GM06990 (cell line): ENCODE measurements at places on chromosomes 13 and 19.
A peak's percentile ranks its signal among the peaks of the same experiment; 100 is the strongest.

DNA sequence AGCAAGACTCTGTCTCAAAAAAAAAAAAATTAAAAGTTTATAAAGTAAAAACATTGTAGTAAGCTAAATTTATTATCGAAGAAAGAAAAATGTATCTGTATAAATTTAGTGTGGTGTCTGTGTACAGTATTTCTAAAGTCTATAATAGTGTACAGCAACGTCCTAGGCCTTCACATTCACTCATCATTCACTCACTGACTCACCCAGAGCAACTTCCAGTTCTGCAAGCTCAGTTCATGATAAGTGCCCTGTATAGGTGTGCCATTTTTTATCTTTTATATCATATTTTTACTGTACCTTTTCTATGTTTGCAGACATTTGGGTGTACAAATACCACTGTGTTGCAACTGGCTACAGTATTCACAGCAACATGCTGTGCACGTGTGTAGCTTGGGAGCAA, 118.1 kb downstream of the TNFRSF19 start:
- DNase-seq = no peak

DNA sequence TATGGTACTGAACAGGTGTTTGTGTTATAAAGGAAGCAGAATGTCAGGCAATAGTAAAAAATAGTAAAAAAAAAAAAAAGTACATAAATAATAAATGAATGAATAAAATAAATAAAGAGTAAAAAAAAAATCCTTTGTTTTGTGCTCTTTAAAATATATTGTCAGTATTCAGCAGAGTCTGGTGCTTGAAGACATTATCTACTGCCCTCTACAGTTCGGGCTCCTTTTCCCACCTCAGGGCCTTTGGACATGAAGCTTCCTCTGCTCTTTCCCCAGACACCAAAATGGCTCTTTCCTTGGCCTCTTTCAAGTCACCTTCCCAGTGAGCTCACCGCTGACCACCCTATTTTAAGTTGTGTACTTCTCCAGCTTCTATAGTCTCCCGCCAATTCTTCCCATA, 137.5 kb downstream of the TNFRSF19 start:
- DNase-seq = no peak

DNA sequence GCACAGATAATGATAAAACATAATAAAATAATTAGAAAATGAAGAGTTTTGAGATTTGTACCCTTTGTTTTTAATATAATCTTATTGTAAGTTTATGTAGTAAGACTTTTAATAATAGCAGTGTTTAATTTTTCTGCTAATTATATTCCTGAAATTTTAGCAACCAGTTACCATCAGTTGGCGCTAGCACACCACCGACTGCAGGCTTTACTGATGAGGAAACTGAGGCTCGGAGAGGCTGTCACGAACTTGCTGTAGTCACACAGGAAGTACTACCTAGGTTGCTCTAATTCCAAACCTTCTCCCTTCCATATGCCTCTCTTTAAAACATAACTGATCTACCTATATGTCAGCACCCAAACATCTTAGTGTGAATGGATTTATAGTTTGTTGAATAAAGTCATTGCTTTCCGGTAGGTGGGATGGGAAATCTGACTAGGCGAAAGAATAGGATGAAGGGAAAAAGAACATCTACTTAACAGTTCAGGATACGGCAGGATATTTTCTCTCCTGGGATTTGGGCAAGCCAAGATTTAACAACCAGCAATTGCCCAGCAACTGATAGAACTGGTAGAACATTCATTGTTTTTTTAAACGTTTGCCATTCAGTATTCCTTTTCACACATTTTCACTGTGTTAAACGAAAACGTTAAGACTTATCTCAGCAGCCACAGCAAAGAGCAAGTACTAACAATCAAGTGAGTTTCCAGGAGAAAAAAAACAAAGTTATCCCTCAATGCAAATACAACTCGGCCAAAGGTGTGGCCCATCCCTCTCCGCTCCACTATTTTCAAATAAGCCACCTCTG, 822 bp upstream of the RFXAP start:
- no peak for DNase-seq

DNA sequence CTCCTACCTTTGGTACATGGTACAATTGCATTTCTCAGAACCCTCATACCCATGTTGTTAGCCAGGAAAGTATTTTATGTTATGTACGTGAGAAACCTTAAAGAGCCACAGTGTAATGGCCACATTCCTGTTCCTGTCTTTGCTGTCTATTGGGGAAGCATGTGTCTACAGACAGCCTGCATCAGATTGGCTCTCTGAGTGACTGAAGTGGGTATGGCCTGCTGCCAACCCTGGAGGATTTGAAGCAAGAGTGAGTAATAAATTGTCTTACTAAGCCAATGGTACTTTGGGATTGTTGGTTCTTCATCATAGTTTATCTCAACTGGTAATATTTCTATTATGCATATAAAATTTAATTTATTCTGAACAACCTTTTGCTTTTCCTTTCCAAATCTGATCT, 574.1 kb downstream of the LMO7 start:
- no peak for DNase-seq

- DNase-seq = no peak
Observed at GRCh38 chr13:110449219-110450015, 112.1 kb downstream of the RAB20 start.

DNA sequence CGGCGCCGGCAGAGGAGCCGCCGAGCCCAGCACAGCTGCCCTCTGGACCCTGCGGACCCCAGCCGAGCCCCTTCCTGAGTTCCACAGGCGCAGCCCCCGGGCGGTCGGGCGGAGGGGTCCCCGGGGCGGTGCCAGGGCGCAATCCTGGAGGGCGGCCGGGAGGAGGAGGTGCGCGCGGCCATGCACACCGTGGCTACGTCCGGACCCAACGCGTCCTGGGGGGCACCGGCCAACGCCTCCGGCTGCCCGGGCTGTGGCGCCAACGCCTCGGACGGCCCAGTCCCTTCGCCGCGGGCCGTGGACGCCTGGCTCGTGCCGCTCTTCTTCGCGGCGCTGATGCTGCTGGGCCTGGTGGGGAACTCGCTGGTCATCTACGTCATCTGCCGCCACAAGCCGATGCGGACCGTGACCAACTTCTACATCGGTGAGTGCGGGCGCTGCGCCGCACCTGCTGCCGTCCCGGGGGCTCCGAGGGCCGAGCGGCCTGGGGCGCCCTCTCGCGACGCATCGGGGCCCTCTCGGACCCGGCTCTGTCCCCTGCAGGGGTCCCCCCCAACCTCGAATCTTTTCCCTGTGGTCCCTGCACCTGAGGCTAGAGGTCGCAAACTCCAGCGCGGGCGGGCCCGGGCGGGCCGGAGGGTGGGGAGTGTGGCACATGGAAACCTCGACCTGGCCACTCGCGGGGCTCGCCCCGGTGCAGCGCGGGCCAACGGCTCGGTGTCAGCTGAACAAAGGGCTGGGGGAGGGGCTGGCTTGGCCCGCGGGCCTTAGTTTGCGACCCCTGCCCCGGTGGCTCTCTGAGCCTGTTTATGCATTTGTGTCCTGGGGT, at the start of gene KISS1R:
Gene KISS1R (plus strand): TSS at position 11 of the 829 bp plus-strand sequence. CDS start 170 bp downstream, at position 181.
- peak; percentile 75 for DNase-seq

DNA sequence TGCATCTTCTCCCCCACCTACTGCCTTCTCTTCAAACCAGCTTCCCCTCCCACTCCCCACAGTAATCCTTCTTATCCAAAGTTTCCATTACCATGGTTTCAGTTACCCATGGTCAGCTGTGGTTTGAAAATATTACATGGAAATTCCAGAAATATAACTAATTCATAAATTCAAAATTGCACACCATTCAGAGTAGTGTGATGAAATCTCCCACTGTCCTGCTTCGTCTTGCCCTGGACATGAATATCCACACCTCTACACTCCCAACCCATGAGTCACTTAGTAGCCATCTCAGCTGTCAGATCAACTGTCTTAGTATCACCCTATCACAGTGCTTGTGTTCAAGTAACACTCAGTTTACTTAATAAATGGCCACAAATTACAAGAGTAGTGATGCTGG, 3.8 kb upstream of the KCTD12 start:
- no peak for DNase-seq

GRCh38 chr13:75787249-75787928, 151.3 kb downstream of the LMO7 start:
- no peak for DNase-seq

DNA sequence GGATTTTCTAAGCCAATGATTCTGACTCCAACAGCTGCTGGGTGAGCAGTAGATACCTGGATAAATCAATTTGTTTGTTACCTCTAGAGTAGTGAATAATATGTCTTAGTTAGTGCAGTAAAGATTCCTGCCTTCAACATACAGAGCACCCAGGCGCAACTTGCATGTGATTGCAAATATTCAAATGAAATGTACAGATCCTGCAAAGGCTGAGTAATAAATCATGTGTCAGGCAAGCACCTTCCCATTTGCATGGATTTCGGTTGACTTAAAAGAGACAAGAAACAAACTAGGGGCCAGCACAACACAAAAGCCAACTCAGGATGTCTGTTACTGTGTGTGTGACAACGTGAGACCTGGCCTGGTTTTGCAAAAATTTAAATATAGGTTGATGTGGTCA, 79.7 kb downstream of the TNFSF11 start:
- no peak for DNase-seq

DNA sequence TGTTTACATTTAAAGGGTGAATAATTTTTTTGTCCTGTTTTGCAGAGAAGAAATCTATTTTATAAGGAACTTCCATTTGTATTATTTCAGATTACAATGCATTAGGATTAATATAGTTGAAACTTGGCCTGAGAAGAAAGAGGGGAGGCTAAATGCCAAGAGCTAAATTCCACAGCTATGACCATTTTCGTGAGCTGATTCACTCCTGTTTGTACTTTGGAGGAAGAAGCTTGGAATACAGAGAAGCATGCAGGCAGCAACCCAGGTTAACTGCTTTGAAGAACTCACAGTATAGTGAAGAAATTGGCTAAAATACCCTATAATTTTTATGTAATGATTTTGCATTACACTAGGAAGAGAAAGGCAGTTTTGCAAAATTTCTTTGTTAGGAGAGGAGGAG, 309.4 kb upstream of the KLF12 start:
- DNase-seq = no peak

DNA sequence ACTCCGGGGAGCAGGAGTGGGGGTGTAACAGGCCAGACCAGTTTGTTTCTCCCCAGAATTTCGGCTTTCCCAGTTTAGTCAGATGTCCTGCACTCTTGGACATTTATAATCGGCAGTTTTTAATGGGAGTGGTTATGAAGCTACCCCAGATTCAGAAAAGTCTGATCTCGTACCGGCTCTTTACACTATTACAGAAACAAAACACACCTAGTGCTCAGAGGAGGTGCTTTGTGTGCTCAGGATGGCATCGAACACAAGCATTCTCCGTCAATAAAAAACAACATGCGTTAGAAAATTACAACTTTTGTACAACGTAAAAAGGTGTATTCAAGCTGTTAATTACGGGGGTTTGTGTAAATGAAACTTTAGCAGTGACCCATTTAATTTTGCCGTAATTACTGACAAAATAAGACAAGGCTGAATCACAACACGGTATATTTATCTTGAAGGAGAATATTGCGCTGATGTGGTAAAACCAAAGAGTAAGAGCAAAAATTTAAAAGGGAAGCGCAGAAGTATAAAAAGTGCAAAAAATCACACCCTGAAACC, 6.6 kb upstream of the SOX1 start:
- DNase-seq = no peak
